Stimulated activated CD4-positive, alpha-beta T cell treated with anti-CD3 and anti-CD28 coated beads, Interleukin-4, amount 100 ng/mL, for 48 hours (primary cell): ENCODE measurements at places on chromosomes 16 and 17.

GRCh38 chr17:34797720-34798119 lies 163.5 kb downstream of the CCT6B start:
- peak; percentile 7 for DNase-seq

DNA sequence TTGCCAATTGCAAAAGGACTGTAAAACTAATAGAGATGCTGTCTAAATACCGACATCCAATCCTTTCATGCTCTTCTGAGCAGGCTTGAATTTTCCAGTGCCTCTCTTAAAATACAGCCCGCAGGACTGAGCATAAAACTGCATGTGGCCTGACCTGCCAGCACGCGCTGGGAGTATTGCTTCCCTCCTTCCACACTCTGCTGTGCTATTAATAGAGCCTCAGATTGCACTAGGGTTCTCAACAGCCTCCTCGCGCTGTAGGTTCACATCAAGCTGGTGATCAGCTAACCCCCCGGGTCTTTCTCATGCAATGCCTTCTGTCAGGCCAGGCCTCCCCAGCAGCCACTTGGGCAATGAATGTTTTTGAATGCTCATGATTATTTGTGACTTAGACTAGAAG lies 14.2 kb upstream of the MSI2 start:
- DNase-seq, result no peak

GRCh38 chr16:74625500-74626350 lies 18.8 kb upstream of the GLG1 start:
- DNase-seq, result no peak

- DNase-seq, result no peak
Measured at GRCh38 chr16:11510178-11510973, 76.3 kb downstream of the LITAF start.

DNA sequence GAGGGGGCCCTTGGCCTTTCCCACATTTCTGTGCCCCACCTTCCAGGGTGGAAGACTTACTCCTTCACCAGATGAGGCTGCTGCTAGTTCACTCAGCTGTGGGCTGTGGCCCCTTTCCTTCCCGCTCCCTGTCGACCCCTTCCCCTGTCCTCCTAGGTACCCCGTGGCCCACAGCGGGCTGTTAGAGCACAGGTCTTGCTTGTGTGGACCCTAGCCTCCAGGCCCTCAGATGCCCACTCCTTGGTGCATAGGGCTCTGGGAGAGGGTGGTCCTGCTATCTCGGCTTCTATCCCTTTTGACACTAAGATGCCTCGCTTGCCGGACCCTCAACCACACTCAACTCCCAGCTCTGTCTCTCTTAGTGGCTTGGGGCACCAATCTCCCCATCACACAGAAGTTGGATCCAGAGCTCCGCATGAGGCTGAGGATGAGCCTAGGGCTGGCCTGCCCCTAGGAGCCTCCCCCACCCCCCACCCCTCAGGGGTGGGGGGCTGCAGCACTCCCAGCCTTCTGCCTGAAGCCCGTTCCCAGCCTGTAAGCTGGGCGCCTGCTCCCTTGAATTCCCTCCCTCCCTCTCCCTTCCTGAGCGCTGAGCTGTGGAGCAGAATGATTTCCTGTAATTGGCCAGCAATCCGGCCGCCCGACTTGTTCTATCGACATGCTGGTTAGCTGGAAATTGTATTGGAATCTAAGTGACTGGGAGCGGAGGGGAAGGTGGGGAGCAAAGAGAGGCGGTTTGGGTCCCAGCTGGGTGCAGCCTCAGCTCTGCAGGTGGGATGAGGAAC lies 30.9 kb downstream of the DCAKD start:
- DNase-seq, result no peak

DNA sequence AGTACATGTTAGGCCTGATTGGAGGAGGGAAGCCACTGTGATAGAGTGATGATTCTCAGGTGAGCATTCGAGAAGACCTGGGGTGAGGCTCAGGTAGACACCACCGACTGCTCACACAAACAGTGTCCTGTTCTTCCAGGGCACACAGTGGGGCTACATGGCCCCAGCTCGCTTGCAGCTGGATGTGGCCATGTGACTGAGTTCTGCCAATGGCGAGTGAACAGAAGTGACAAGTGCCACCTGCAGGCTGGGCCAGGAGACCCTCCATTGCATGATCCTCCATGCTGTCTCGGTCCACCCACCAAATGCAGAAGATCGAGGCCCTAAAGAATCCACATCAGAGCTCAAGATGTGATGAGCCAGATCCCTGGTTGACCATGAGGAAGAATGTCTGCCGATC lies 6.2 kb downstream of the CES5A start:
- DNase-seq, result no peak

DNA sequence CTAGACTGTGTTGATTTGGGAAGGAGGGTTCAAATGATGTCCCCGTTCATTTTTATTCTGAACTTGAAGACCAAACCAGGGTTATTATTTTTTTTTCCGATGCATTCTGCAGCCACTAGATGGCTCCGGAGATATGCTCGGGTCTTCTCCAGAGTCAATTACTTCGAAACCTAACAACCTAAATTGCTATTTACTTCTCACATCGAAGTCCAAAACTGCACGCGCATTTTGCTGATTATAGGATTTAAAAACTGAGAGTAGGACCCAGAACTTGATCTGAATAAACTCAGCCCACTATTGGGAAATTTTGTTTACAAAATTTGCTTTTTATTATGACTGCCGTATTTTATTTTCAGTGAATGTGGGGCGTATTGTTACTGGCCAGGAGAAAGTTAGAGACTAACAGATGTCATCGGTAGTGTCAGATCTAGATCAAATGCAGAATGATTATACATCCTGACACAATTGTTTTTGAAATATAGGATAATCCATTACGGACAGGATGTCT lies 263.8 kb downstream of the HS3ST3A1 start:
- no peak for DNase-seq

DNA sequence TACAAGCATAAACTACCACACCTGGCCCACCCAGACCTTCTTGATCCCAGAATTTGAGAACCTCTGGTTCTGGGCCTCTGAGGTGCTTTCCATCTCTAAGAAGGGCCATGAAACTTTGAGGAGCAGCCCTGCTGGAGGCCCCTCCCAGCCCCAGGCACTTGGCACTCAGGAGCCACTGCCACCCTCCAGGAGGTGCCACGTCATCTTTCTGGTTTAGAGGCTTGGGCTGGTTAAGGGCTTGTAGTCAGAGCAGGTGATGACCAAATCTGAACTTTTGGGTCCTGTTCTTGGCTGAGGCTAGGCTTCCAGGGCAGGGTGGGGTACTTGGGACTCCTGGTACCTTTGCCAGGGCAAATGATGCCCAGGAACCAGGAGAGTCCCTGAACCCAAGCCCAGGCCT lies 13.8 kb upstream of the DLX4 start:
- no peak for DNase-seq

DNA sequence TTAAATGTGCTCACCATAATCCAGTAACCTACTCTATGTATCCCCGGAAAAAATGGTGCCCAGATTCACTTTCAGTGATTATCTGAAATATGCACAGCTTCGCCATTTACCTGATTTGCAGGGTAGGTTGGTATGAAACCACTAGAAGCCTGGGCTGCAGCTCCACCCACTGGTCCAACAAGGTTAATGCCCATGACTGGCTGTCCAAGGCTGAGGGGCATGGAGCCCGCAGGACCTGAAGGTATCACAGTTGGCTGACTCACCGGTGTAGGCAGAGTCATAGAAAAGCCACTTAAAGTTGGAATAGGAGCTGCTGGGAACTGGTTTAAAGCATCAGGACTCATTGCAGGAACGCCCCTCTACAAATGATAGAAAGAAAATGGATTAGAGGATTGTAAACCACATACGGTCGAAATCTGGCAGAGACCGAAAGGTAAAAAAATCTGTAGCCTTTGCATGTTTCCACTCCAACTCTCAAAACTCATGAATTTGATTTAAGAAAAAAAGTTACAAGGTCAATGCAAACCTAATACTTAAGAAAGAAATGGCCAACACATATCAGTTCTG lies 38.6 kb downstream of the SYNRG start:
- peak; percentile 12 for DNase-seq

DNA sequence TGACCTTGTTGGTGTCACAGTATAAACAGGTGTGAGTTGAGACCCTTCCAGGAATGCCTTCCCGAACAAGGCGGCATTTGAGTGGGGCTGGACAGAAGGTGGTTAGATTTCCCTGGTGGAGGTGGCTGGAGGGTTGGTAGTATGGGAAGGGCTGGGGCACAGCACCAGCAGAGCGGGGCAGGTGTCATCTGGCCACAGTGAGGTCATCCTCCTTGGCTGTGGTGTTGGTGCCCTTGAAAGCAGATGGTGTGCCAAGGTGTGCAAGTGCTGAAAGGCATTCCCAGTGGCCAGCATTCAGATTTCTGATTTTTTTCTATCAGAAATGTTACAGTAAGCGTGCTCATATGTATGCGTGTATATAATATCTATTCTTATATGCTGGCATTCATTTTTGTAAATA lies 126.6 kb downstream of the LAT start:
- no peak for DNase-seq

GRCh38 chr16:22765479-22765878 lies 48.5 kb upstream of the HS3ST2 start:
- no peak for DNase-seq

GRCh38 chr16:27528294-27528693 lies 21.4 kb downstream of the GTF3C1 start:
- no peak for DNase-seq

DNA sequence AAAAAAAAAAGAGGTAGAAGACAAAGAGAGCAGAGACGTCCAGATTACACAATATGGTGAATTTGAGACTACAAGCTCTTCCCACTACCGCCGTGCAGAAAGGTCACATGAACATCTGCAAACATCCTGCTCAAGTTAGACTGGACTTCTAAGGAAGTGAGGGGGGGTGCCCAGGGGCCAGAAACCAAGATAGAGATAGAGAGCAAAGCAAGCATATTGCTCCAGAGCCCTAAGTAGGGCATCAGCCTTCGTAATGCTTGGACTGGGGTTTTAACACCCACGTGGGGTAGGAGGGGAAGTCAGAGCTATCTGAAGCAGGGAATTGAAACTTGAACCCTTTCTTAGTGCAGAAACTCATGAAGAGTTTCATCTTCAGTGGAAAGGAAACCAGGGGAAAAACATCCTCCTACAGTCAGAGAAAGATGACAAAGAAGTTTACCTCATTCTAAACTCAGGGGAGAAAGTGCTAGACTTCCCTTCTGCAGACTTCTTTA lies 8.7 kb downstream of the CLEC19A start:
- DNase-seq, result peak; percentile 34

GRCh38 chr17:76542984-76543383 lies 3.1 kb downstream of the PRCD start:
- no peak for DNase-seq

DNA sequence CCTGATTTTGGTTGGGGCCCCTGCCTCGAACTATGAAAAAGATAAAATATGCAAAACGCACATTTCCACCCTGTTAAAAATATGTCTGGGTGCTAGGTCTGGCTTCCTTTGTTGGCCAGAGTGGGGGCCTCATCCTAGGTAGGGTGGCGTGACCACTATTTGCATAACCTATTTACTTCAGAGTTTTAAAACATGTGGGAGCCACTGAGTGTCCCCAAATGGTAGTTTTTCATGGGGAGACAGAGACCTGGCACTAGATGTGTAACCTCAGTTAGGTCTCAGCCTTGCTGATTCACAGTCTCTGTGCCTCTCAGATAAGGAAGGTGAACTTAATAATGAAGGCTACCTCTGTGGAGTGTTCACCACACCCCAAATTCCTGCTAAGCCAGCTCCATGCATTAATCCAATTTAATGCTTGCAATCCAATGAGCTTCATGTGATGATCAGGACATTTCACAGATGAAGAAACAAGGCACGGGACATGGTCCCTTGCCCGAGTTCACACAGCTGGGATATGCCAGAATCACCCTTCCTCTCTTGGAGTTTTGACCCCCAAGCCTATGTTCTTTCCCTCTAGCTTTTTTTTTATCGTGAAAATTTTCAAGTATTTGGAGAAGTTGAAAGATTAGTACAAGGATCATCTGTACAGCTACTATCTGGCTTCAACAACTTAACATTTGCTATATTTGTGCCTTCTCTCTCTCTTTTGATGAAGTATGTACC lies 103.4 kb downstream of the IRF8 start:
- DNase-seq, result no peak

- DNase-seq, result peak; percentile 54
Measured at GRCh38 chr16:648071-648780, 939 bp upstream of the WDR90 start.

DNA sequence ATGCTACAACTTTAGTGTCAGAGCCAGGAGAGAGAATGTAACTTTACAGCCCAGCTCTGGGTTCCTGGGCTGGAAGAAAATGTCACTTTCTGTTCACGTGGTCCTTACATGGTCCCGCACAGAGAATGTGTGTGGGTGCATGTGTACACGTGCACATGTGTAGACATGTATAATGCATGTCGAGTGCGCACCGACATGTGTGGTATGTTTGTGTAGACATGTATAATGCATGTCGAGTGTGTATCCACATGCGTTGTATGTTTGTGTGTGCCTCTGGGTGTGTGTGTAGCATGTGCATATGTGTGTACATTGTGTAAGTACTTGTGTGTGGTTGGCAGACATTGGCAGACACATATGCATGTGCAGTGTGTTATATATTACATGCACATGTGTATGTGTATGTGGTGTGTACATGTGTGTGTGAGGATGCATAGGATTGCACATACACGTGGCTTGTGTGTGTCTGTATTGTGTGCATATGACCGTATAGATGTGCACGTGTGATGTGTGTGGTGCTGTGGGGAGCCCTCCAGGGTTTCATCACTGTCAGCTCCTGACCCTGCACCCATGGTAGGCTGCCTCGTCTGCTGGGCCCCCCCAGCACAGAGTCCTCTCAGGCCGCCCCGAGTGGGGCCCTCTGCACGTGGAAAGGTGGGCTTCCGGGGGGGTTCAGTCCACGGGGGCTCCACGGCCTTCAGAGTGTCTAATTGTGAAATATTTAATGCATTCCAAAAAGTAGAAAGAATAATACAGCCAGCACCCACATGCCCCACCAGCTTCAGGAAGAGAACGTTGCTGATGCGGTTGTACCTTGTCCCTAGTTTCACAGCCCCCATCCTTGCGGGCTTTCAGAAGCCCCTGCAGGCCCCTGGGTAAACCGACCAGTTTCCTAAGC lies 214.2 kb upstream of the GSE1 start:
- no peak for DNase-seq

- DNase-seq, result peak; percentile 92
Measured at GRCh38 chr16:180681-181564, 664 bp downstream of the HBQ1 start.

DNA sequence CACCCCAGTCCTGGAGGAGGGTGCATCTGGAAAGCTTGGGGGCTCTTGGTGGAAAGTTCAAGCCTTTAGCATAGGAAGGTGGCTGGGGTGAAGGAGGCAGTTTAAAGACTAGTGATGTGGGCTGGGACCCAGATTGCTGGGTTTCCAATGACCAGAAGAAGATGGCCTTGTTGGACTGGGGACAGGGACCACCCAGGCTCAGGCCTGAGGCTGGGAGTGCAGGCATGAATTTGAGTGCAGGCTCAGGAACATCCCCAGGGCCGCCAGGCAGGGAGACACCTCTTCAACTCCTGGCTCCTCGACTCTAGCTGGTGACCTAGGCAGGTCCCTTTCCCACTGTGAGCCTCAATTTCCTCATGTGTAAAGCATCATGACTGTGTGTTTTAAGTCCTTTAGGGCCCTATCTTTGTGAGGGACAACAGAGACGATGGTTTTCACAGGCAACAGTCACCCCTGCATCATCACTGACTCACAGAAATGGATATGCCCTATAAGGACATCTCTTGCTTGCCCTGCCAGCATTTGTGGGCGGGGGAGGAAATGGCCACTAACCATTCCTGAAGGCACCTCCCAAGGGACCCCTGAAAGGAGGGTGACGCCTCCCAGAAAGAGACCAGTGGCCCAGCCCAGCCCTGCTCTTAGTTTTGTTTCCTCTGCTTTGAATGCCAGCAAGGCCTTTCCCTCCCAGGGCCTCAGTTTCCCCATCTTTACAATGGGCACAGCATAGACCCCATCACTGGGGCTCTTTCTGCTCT lies 11.1 kb downstream of the NLRC5 start:
- DNase-seq, result peak; percentile 66
